ENCODE measurements at places on chromosomes 4 and X.

DNA sequence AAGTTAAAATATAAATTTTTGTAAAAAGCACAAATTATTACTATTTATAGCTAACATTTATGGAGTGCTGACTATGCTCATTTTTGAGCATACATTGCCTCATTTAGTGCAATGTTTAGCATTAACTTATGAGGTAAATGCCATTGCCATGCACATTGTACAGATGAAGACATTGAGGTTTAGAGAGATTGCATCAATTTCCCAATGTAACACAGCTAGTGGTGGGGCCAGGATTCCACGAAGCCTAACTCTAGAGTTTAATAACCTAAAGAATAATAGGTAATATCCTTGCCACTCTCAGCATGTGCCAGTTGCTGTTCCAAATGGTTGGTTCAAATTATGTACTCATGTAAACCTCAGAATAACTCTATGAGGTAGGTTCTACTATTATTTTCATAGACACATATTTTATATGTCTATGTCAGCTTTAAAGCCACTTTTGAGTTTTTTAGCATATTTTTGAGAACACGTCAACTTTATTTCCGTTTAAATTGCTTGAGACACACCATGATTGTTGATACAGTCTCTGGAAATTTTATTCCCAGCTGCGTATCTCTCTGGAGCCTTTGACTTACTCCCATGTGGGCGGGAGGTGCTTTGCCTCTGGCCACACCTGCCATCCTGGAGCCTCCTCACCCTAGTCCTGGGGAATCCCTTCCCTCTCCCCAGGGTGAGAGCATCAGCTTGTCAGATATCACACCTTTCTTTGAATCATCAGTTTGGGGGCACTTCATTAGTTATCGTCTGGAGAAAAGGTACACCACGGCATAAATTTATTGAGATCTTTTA lies 10.8 kb upstream of the ADH1A start:
- DNase-seq: no peak

GRCh38 chr4:119314356-119314755 lies 7.6 kb downstream of the FABP2 start:
- DNase-seq: peak; percentile 13

DNA sequence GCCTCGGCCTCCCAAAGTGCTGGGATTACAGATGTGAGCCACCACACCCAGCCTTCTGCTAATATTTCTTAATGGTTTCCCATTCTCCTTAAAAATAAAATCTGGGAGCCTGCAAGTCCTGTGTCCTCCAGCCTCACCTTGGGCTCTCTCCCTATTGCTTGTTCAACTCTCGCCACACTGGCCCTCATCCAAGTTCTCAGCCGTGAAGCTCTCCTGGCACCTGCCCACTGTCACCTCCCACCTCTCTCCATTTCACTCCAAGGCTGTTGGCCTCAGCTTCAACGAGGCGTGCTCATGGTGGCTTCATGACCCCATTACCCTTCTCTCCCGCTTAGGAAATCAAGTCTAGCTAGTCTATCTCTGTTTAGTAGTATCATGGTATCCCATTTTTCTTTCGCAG lies 9.5 kb upstream of the ETNPPL start:
- no peak for DNase-seq

GRCh38 chrX:5807181-5807580 lies 421.5 kb downstream of the NLGN4X start:
- no peak for DNase-seq

- DNase-seq: peak; percentile 29
Observed at GRCh38 chrX:58025979-58026378, 115.7 kb upstream of the ZXDA start.

All from NCI-H345 (cell line).